Stimulated activated CD4-positive, alpha-beta T cell treated with anti-CD3 and anti-CD28 coated beads, Interleukin-12 subunit alpha, Interleukin-12 subunit beta, amount 100 ng/mL, for 24 hours (primary cell): ENCODE measurements at places on chromosomes 7 and 10.

- DNase-seq, result no peak
These were observed 973 bp downstream of the PPP3CB start for GRCh38 chr10:73494877-73495225.

DNA sequence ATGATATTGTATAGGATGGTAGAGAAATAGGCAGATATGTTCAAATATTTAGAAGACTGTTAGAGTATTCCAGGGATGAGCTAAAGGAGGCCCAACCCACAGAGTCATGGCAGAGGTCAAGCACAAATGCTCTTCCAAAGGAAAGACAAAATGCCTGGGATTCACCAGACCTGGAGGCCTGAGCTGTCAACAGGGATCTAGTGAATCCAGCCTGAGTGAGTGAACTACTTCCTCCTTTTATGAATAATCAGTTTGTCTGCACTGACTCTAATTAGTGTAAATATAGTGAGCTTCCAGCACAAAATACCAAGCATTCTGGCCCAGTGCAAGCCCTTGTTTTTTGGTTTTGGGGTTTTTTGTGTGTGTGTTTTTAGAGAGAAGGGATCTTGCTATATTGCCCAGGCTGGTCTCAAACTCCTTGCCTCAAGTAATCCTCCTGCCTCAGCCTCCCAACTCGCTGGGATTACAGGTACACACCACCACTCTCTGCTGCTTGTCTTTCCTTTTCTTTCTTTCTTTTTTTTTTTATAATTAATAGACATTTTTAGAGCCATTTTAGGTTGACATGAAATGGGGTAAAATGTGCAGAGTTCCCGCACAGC lies 244.4 kb downstream of the SKIDA1 start:
- DNase-seq, result no peak

GRCh38 chr10:77361426-77361825 lies 276.2 kb downstream of the KCNMA1 start:
- no peak for DNase-seq

GRCh38 chr10:16586358-16587138 lies 64.9 kb upstream of the C1QL3 start:
- DNase-seq, result no peak

DNA sequence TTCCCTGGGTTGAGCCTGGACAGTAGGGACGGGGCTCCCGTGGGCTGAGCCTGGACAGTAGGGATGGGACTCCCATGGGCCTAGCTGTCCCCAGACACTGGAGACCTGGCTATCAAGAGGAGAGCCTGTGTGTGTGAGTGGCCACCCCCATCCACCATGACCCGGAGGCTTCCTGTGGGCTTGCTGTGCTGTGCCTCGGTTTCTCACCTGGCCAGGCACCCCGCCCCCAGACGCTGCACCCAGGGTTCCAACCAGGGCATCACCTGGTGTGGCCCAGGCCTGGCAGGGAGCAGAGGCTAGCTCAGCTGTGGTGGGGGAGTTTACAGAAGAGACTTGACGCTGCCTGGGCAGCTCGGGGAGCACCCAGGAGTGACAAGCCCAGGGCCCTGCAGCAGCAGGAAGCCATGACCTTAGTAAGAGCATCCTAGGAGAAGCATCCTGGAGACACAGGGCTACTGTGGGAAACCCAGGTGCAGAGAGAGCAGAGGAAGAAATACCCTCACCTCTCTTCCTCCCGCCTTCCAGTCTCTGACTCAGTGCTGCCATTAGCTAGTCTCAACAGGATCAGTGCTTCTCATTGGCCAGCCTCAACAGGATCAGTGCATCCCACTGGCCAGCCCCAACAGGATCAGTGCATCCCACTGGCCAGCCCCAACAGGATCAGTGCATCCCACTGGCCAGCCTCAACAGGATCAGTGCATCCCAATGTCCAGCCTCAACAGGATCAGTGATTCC lies 61.0 kb downstream of the PDGFA start:
- DNase-seq, result no peak

DNA sequence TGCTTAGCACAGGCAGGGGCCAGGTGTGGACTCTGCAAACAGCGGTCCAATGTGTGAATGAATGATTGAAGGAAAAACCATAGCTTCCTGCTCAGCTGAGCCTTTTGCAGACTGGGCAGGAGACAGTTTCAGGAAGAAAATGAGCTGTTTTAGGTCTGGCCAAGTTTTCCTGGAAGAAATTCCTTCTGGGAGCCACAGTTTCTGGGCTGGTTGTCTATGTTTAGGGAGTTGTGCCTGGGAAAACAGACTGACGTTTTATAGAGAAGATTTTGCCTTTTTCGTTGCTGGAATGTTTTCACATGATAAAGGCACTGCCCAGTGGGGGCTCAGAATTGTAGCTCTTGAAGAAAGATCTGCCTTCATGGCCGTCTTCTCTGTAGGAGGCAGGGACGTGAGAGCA lies 255.1 kb downstream of the CCSER2 start:
- no peak for DNase-seq

- no peak for DNase-seq
These were observed 12.7 kb downstream of the PTPRE start for GRCh38 chr10:127919418-127920271.

GRCh38 chr7:39898867-39899266 lies 51.2 kb upstream of the CDK13 start:
- DNase-seq, result no peak

- DNase-seq, result no peak
These were observed 47.7 kb upstream of the ZNF92 start for GRCh38 chr7:65325793-65326432.

GRCh38 chr7:132904209-132904608 lies 177.7 kb downstream of the CHCHD3 start:
- DNase-seq, result no peak

GRCh38 chr10:117463545-117463920 lies 79.0 kb upstream of the EMX2 start:
- DNase-seq, result no peak

GRCh38 chr7:7968544-7969305 lies at the start of gene GLCCI1:
Gene GLCCI1, plus strand, starts transcription at chr7:7968796. Its CDS starts 555 bp downstream, at chr7:7969351.
- peak; percentile 90 for DNase-seq

DNA sequence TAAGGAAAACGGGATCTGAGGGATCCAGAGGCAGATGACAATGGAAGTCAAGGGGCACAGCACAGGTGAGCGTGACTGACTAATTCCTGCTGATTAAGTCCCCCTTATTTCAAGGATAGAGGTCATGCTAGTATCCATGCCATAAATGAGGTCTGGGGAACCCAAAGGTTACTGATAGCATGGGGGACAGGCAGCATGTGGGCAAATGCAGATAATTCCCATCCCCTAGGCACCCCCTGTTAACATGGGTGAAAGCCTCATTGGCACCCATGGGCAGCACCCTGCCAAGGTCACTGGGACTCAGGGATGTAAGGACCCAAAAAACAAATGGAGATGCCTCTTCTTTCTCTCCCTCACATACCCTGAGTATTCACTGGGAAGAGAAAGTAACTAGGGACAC lies 139.7 kb downstream of the WDR11 start:
- DNase-seq, result no peak

GRCh38 chr10:48389846-48390557 lies 83.5 kb downstream of the MAPK8 start:
- no peak for DNase-seq

DNA sequence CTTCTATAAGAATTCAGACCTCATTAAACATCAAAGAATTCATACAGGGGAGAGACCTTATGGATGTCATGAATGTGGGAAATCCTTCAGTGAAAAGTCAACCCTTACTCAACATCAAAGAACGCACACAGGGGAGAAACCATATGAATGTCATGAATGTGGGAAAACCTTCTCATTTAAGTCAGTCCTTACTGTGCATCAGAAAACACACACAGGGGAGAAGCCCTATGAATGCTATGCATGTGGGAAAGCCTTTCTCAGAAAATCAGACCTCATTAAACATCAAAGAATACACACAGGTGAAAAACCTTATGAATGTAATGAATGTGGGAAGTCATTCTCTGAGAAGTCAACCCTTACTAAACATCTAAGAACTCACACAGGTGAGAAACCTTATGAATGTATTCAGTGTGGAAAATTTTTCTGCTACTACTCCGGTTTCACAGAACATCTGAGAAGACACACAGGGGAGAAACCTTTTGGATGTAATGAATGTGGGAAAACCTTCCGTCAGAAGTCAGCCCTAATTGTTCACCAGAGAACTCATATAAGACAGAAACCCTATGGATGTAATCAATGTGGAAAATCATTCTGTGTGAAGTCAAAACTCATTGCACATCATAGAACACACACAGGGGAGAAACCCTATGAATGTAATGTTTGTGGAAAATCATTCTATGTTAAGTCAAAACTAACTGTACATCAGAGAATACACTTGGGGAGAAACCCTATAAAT lies 24.1 kb downstream of the ZNF37A start:
- no peak for DNase-seq

DNA sequence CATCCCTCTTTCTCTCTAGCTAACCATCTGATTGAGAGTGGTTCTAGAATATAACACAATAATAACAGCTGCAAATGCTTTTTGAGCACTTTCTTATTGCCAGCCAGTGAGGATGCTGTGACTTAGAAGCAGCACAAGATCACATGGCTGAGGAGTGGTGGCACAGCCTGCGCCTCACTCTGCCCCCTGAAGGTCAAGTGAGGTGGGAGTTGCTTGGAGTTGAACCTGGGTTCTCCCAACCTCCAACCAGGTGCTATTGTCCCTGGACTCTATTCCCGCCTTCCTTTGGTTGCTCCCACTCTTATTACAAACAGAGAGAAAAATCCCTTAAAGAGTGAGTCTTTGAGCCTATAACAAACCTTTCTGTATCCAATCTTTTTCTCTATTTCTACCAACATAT lies 280.3 kb upstream of the PODXL start:
- no peak for DNase-seq

GRCh38 chr10:79116801-79117723 lies 48.3 kb downstream of the ZMIZ1 start:
- DNase-seq, result no peak

- no peak for DNase-seq
These were observed 69.2 kb downstream of the ARMC3 start for GRCh38 chr10:22997096-22997495.

DNA sequence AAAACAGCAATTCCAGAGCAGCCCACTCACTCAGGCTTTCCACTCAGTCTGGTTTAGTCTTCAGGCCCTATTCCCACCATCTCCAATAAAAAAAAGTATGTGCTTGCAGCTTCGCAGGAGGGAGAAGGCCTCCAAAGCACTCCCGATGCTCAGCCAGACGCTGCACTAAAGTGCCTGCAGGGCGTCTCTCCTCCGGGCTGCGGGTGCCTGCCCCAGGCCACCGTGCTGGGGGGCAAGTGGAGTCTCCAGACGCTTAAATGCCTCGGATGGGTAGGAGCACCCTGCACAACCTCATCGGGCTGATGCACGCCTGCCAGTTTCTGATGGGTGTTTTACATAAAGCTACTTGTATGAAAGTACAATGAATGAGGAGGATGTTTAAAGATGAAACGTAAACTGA lies 31.3 kb upstream of the NCAPG2 start:
- DNase-seq, result no peak

GRCh38 chr10:70534281-70534680 lies 55.7 kb downstream of the PALD1 start:
- DNase-seq, result no peak

- DNase-seq, result no peak
These were observed 3.3 kb upstream of the PRSS2 start for GRCh38 chr7:142767451-142767850.

DNA sequence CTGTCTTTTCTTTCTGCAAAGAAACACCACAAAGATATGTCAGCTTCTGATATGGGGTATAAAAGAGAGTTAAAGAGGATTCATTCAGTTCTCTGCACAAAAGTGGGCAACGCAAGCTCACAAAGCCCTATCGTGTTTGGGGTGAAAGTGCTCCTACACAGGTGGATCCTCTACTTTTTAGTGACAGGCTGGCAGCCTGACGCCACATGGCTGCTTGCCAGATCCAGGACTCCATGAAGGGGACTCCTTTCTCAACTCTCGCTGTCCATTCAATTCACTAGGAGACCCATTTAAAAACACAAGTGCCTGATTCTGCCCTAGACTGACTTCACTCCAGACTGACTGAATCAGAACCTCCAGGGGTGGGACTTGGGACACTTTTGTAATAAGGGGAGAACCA lies 8.0 kb downstream of the PARP12 start:
- no peak for DNase-seq

GRCh38 chr10:19922236-19922963 lies 106.2 kb downstream of the PLXDC2 start:
- DNase-seq, result no peak

- DNase-seq, result no peak
These were observed 22.2 kb downstream of the SFMBT2 start for GRCh38 chr10:7388602-7389001.

DNA sequence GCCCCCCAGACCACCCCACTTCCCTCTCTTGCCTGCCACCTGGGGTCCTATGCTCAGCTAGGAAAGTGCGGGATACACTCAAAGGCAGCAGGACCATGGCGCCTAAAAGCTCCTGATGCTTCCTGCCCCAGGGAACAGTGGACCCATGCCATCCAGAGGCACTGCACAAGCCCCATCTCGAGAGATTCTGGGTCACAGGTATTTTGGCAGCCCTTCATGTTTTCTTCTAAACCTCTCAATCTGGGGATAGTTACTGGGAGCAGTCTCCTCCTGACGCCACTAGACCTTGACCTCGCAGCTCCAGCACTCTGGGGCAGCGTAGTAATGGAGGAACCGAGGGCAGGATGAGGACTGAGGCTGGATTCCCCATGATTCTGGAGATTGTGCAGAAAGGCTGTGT lies 107.1 kb downstream of the GRK5 start:
- DNase-seq, result no peak

DNA sequence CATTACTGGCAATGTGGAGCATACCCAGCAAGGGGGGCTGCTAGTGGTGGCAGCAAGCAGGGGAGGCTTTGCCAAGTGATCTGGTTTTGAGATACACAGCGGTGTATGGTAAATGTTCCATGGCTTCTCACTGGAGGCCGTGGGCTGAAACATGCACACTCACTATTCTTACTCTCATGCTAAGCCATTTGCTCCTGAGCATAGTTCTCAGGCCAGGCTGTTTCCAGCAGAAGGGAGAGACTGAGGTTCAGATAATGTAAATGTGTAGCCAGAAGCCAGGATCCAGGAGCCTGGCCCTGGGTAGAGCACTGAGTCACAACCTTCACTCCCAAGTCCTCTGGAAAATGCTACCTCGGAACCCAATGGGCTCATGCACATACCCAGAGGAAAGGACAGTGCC lies 757.9 kb downstream of the GRID1 start:
- no peak for DNase-seq

- no peak for DNase-seq
These were observed 109.7 kb downstream of the VIPR2 start for GRCh38 chr7:159034988-159035387.

- DNase-seq, result no peak
These were observed 32.0 kb downstream of the PSMC2 start for GRCh38 chr7:103379270-103379975.

DNA sequence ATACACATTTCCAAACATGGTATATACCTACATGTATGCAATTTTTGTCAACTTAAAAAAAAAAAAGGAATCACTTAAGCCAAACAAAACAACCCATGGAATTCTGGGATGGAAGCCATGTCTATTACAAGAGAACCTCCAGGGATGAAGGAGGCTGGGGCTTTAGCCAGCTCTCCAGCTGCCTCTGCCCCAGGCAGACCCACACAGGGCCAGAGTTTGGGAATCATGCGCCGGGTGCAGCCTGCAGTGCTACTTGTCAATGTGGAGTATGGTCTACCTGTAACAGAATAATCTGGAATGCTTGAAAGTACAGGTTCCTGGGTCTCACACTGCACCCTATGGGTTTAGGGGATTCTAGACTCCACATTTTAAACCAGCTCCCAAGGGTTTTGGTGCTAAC lies 10.8 kb downstream of the ATP6V0E2 start:
- DNase-seq, result no peak
